Fibroblast of skin of back (primary cell): ENCODE measurements at places on chromosomes 4 and X.

DNA sequence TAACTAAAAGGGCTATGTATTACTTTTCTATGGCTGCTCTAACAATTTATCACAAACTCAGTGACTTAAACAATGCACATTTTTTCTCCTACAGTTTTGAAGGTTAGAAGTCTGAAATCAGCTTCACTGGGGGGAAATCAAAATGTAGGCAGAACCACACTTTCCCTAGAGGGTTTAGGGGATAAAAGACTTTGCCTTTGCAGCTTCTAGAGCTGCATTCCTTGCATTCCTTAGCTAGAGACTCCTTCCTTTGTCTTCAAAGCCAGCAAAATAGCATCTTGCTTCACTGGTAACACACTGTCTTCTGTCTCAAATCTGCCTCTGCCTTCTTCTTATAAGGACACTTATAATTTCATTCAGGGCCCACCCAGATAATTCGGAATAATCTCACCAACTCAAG lies 152.4 kb upstream of the SPIN4 start:
- peak; percentile 78 for DNase-seq

GRCh38 chr4:116332508-116332907 lies 752.9 kb downstream of the TRAM1L1 start:
- no peak for DNase-seq

DNA sequence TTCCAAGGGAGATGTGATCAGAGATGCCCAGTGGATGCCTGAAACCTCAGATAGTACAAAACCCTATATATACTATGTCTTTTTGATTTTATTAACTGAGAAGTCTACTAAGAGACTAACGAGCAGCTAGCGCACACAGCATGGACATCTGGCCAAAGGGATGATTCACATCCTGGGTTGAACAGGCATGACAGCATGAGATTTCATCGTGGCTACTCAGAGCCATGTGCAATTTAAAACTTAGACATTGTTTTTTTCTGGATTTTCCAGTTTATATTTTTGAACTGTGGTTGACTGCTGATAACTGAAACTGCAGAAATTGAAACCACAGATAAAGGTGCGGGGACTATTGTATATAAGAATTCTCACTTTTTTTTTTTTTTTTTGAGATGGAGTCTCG lies 2252.9 kb upstream of the AGA start:
- DNase-seq, result peak; percentile 85

DNA sequence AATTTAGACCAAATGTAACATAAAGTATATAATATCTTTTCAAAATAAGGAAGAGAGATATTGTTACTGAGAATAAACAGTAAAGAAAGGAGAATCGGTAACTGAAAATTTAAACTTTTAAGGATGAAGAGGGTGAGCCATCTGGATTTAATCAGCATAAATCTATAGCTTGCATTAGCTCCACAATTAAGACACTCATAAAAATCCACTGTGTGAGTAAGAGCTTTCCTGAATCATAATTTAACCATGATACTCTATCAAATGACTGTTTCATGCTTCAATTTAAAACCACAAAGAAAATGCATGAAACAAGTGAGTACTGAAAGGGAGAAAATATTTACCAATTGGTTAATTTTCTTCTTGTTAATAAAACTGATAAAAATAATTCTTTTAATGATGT lies 951.5 kb upstream of the SLIT2 start:
- DNase-seq, result peak; percentile 57

GRCh38 chr4:59247032-59247431 lies 1953.1 kb upstream of the ADGRL3 start:
- peak; percentile 0 for DNase-seq

DNA sequence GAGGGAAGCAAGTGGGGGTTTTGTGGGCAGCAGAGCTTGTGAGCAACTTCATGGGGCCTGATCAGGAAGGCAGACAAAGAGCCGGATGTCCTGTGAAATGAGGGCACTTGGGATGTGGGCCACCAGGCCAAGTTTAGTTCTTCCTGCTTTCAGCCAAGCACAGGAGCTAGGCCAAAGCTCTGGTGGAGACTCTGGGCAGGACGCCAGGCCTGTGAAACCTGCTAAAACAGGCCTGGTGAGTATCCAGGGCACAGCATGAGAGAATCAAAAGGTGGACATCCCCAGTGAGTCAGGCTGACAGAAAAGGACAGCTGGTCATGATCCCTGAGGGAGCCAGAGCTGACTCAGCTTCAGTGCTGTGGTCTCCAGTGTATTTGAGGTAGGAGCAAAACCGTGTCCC lies 95.7 kb downstream of the NPNT start:
- DNase-seq, result peak; percentile 47

- DNase-seq, result no peak
Measured at GRCh38 chr4:55124322-55125076, 896 bp downstream of the KDR start.

- DNase-seq, result no peak
Measured at GRCh38 chr4:40331961-40332360, 3.2 kb upstream of the CHRNA9 start.

- DNase-seq, result no peak
Measured at GRCh38 chrX:96994093-96994492, 110.4 kb downstream of the RPA4 start.

GRCh38 chrX:3529466-3530010 lies 183.1 kb upstream of the MXRA5 start:
- DNase-seq, result peak; percentile 22

GRCh38 chr4:54005475-54005874 lies 58.9 kb downstream of the CHIC2 start:
- DNase-seq, result peak; percentile 44

- no peak for DNase-seq
Measured at GRCh38 chr4:11634283-11634682, 205.6 kb upstream of the HS3ST1 start.

- no peak for DNase-seq
Measured at GRCh38 chrX:80667967-80668366, 141.7 kb downstream of the BRWD3 start.

- DNase-seq, result no peak
Measured at GRCh38 chr4:74338792-74339333, 26.1 kb upstream of the EREG start.

DNA sequence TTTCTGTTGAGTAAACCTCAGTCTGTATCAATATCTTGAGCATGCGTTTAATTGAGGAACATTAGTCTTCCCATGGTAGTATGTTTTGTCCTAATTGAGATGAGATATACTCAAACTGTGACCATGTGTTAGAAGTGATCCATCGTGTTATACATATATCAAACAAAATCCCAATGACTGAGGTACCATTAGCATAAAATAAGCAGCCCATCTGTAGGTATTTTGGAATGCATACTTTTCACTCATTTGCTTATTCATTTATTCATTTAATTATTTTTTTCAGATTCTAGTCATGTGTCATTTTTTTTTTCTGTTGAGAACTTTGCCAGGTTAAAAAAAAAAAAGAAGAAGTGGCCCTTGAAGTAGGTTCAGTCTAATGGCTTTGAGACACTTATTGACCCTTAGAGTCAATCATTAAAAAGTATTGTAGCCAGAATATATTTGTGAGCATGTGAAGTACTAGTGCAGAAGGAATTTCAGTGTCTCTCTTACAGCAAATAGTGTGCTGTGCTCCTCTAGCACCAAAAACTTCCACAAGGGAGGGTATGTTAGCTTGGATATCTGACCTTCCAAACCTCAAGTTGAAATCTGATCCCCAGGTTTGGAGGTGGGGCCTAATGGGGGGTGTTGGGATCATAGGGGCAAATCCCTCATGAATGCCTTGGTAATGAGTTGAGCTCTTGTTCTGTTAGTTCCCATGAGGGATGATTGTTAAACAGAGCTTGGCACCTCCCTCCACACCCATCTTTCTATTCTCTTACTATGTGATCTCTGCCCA lies 130.8 kb upstream of the NPY2R start:
- no peak for DNase-seq

GRCh38 chr4:174856926-174857800 lies 28.1 kb upstream of the GLRA3 start:
- no peak for DNase-seq

DNA sequence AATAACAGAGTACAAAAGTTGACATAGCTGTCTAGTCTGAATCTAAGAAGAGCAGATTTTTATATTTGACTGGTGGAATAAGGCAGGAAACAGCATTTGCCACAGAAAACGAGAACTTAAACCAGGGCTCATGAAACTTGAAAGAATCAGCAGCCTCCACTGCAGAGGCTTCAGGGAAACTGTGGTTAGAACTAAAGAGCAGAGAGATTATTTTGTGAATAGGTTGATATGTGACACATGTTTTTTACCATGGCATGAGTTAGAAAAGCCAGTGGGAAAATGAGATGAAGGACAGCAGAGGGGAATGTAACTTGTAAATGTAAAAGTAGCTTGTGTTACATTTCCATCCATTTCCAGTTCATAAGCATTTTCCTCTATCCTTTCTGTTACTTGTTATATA lies 63.7 kb upstream of the CAMK2D start:
- no peak for DNase-seq

- no peak for DNase-seq
Measured at GRCh38 chrX:133359466-133359865, 55.8 kb downstream of the GPC4 start.

- DNase-seq, result no peak
Measured at GRCh38 chrX:131217989-131218388, 71.1 kb downstream of the IGSF1 start.

DNA sequence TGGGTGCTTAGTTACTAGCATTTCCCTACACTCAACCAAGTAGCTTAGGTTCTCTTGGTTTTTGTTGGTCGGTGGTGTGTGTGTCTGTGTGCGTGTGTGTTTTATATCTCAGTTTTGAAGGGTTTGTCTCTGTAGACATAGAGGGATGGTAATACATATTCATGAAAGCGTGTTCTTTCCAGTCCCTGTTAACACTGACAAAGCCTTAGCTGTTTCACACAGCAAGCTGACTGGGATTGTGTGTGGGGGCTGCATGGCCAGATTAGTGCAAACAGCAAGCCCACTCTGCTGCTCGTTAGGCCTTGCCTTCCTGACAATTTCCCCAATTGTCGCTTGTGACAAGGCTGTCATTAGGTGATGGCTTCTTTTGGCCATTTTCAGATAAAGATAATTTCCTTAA lies 43.9 kb downstream of the ALPK1 start:
- no peak for DNase-seq

DNA sequence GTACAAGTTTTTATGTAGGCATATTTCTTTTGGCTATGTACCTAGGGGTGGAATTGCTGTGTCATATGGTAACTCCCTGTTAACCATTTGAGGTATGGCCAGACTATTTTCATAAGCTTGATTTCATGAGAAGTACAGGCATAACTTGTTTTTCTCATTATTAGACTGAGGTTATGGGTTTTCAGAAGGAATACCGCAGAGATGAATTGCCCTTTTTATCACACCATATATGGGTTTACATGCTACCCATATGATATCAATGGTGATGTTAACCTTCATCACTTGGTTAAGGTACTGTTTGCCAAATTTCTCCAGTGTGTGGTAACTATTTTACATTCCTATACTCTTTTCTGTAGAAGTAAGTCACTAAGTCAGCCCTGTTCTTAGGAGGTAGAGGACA lies 23.5 kb downstream of the RAB40A start:
- DNase-seq, result peak; percentile 20

DNA sequence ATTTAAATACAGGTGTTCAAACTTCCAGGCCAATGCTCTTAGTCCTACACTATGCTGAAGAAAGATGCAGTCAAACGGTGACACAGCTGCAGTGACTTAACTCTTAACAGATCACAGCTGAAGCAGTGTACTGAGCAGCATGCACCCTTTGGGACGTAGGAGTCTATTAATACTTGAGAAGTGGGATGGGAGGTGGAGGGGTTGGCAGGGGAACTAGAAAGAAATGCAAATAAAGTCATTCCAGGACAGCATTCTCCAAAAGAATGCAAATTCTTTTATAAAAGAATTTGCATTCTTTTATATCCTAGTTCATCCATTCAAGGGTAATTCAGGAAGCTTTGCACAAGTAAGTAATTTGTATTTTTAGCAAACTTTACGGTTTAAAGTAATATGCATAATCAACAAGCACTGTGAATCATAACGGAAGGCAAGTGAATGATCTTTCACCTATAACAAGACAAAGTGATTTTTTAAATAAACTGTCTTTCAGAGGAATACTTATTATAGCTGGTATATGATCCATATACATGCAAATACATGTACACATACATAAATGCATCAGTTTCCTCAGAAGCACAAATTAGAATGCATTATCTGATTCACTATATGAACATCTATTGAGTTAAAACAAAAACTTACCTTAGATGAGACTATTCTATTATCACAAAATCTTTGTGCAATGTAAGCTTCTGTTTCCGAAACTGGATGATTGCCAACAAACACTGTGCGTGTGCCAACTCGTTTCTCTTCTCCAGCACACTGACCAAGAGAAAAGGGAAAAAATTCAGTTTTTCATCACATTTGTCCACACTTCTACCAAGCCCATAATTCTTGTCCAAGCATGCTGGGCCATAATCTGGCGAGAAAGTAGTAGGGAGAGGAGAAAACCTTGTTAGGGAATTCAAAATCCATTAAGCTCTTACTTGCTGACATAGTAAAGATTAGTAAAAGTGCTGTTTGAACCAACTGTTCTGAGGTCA lies 106.5 kb downstream of the ATP11C start:
- DNase-seq, result peak; percentile 87

DNA sequence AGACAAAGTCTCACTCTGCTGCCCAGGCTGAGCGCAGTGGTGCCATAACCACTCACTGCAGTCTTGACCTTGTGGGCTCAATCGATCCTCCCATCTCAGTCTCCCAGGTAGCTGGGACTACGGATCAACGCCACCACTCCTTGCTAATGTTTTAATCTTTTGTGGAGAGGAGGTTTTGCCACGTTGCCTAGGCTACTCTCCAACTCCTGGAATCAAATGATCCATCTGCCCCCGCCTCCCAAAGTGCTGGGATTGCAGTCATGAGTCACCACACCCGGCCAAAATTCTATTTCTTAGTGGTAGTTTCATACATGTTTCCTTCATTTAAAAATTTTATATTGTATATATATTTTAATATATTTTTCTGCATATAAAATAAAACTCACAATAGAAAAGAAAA lies 125.8 kb upstream of the CLNK start:
- no peak for DNase-seq

DNA sequence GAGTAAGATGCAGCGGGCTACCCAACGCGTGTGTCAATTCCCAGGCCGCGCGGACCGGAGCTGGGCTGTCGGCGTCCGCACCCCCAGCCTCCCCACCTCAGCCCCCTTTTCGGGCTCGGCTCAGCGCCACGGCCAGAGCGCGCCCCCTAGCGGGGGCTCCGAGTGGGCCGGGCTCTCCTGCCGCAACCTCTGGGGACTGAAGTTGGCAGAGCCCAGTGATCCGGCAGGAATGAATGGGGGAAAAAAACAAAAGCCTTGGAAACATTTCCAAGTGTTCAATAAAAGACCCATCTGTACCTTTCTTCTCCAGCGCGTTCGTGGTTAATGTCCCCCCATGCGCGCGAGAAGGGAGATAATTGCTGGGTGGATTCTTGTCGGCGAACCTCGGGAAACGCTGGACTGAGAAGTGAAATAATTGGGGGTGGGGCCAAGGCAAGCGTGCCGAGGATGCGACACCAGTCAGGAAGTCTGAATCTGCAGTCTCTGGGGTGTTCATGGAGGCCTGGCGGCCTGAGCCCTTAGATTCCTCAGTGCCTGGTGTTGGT lies 5.2 kb upstream of the ARX start:
- DNase-seq, result peak; percentile 12

GRCh38 chr4:2799971-2800690 lies 7.2 kb downstream of the SH3BP2 start:
- DNase-seq, result no peak
